ENCODE measurements at places on chromosomes 4 and X. TPM values are rescaled to one million over a fixed set of nuclear protein-coding genes. Genes with fewer than 3 reads are reported as not detected.

- no peak for DNase-seq
- no peaks in the 10 kb centered on the region for H3K4me1 ChIP-seq
- H3K27ac ChIP-seq = no peak overlapping the region
- no peak overlapping the region for H3K4me3 ChIP-seq
- H3K27me3 ChIP-seq = peaks cover 8% of the 10 kb centered on the region
- H3K36me3 ChIP-seq = no peaks in the 10 kb centered on the region
Observed at GRCh38 chrX:12885508-12885907, 18.6 kb downstream of the TLR7 start.

DNA sequence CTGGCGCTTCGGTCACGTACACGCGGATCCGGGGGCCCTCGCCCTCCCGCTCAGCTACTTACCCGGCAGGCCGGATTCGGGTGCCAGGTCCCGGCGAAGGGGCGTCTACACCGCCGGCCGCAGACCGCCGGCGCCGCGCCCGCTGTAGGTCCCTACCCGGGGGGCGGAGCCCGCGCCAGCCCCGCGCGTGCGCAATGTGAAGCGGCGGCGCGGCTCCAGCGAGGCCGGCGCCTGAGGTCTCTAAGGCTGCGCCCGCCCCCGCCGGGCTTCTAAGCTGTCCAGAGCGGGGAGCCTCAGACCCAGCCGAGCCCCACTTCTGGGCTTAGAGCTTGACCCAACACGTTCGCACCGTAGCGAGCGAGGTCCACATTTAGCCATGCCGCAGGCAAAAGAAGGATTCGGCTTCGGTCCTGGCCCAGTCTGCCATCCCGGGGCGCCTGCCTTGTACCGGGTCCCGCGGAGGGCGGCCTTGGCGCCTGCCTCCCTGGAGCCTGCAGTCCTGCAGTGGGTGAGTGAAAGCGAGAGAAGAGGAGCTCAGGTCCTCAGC, at the start of gene ZNF518B:
Gene ZNF518B (minus strand): TSS at position 172 of the 547 bp plus-strand sequence. CDS start 11,098 bp downstream, outside the sequence.
- peak; percentile 99 for DNase-seq
- no peaks in the 10 kb centered on the region for H3K4me1 ChIP-seq
- H3K27ac ChIP-seq = peak within 1 kb of the TSS; percentile 43
- peak within 1 kb of the TSS; percentile 80 for H3K4me3 ChIP-seq
- peaks cover 18% of the 10 kb centered on the region for H3K36me3 ChIP-seq
- H3K27me3 ChIP-seq = peaks cover 10% of the 10 kb centered on the region

- no peaks in the 10 kb centered on the region for H3K36me3 ChIP-seq
- H3K27ac ChIP-seq = peak overlapping the region; percentile 96
Observed at GRCh38 chr4:16597845-16598596, 300.4 kb downstream of the LDB2 start.

- no peak overlapping the region for H3K27ac ChIP-seq
- H3K36me3 ChIP-seq = no peaks in the 10 kb centered on the region
- no peaks in the 10 kb centered on the region for H3K4me1 ChIP-seq
- no peak for DNase-seq
- no peaks in the 10 kb centered on the region for H3K27me3 ChIP-seq
Observed at GRCh38 chr4:171639540-171639939, 173.7 kb upstream of the GALNTL6 start.

DNA sequence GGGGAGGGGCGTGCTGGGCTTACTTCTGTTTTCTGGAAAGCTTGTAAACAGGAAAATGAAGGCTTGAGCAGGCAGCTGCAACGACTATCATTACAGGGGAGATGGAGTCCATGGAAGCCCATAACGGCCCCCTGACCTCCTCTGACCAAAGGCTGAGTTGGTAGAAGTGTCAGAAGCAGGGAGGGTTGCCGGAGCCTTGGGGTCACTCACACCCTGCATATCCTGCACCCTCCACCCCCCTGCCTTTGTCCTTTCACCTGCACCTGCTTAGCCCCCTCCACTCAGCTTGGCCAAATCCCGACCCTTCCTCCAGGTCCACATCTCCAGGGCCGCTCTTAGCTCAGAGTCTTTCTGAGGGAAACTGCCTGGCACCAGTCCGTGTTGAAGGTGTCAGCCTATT, 12.5 kb upstream of the MSX1 start:
- H3K4me1 ChIP-seq = no peaks in the 10 kb centered on the region
- H3K27ac ChIP-seq = no peak overlapping the region
- no peaks in the 10 kb centered on the region for H3K36me3 ChIP-seq
- no peak overlapping the region for H3K4me3 ChIP-seq
- H3K27me3 ChIP-seq = no peaks in the 10 kb centered on the region

GRCh38 chrX:115449742-115450141, 111.2 kb upstream of the PLS3 start:
- H3K4me1 ChIP-seq = no peaks in the 10 kb centered on the region
- no peak overlapping the region for H3K4me3 ChIP-seq
- no peak overlapping the region for H3K27ac ChIP-seq
- H3K36me3 ChIP-seq = no peaks in the 10 kb centered on the region

DNA sequence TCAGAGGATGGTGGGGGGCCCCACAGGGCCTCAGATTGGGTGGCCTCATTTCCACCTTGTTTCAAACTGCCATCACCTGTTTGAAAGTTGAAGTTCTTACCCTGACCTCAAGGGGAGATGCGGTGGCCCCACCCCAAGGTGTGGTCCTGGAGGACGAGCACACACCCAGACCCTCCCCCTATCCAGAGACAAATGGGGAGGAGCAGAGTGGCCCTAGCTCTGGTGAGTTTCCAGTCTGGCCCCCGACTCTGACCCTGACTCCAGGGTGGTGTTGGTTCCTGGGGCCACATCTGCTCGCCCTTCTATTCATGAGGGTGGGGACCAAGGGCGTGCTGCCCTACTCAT, 36.3 kb upstream of the ADRA2C start:
- H3K27me3 ChIP-seq = peaks cover 35% of the 10 kb centered on the region
- peaks cover 3% of the 10 kb centered on the region for H3K4me1 ChIP-seq
- no peaks in the 10 kb centered on the region for H3K36me3 ChIP-seq
- no peak overlapping the region for H3K4me3 ChIP-seq
- no peak for DNase-seq
- no peak overlapping the region for H3K27ac ChIP-seq

- no peaks in the 10 kb centered on the region for H3K36me3 ChIP-seq
- peak; percentile 49 for DNase-seq
- H3K27me3 ChIP-seq = peaks cover 7% of the 10 kb centered on the region
- no peaks in the 10 kb centered on the region for H3K4me1 ChIP-seq
- no peak overlapping the region for H3K27ac ChIP-seq
Observed at GRCh38 chrX:71198066-71198465, 25.0 kb upstream of the GJB1 start.

- H3K4me1 ChIP-seq = no peaks in the 10 kb centered on the region
- H3K36me3 ChIP-seq = no peaks in the 10 kb centered on the region
- H3K27me3 ChIP-seq = no peaks in the 10 kb centered on the region
Observed at GRCh38 chrX:84363051-84363450, 139.2 kb downstream of the HDX start.

DNA sequence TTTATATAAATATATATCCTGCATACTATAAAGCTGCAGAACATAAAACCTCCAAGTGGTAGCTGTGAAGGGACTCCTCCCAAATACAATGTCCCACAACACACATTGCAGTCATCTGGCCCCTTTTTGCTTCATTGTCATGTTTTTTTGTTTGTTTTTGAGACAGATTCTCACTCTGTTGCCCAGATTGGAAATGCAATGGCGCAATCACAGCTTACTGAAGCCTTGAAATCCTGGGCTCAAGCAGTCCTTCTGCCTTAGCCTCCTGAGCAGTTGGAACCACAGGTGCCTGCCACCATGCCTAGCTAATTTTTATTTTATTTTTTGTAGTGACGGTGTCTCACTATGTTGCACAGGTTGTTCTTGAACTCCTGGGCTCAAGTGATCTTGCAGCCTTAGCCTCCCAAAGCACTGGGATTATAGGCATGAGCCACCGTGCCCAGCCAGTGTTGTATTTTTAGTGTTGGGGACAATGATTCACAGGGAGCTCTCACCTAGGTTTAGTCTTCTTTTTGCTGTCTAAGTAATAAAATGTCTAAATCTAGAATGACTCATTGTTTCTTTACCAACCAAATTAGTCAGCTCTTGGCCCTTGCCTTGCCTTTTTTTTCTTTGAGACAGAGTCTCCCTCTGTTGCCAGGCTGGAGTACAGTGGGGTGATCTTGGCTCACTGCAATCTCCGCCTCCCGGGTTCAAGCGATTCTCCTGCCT, 24.0 kb upstream of the XIAP start:
- H3K4me1 ChIP-seq = peaks cover 4% of the 10 kb centered on the region
- H3K4me3 ChIP-seq = no peak overlapping the region
- H3K27me3 ChIP-seq = no peaks in the 10 kb centered on the region

GRCh38 chr4:26937139-26937538, 76.5 kb downstream of the STIM2 start:
- H3K27ac ChIP-seq = no peak overlapping the region
- no peaks in the 10 kb centered on the region for H3K27me3 ChIP-seq
- H3K36me3 ChIP-seq = no peaks in the 10 kb centered on the region
- DNase-seq = no peak
- no peak overlapping the region for H3K4me3 ChIP-seq

DNA sequence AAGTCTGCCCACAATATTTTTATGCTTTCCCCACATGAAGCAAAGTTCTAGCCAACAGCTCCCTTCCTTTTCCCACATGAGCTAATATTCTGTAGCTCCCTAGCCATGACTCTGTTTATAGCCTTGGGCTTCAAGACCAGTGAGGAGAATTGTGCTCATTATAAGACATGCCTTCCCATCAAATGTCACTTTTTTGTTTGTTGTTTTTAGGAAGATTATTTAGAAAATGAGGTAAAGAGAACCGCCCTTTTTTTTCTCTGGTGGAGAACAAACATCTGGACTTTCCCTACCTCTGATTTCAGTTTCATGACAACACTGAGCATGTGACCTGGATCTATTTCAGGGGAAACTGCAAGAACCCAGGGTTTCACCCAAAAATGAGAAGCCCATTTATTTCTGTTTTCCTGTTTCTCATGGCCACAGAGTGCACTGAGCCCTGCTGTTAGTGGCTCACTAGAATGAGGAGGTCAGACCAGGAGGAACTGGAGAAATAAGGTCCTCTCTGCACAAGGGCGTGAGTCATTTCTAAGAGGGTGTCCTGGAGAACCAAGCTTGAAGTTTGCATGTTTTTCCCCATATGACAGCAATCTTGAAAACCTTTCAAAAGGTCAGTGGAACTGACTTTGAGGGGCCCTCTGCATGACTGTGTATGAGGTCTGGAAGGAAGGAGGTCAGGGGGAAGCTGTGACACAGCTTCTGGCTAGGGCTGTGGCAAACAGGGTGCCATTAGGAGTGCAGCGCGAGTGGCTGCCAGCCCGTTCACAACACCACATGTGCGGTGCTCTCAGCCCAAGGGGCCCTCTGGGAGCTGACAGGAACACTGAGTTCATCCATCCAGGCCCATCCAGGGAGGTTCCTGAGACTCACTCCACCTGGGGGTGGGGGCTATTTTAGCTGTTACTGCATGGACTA, 55.2 kb downstream of the CHST7 start:
- H3K27ac ChIP-seq = peak overlapping the region; percentile 21
- no peak for DNase-seq
- H3K36me3 ChIP-seq = peaks cover 7% of the 10 kb centered on the region
- H3K4me1 ChIP-seq = peaks cover 20% of the 10 kb centered on the region
- H3K4me3 ChIP-seq = no peak overlapping the region

HADH gene
- total RNA-seq = 9.0 TPM

SCML2 gene
- 0.88 TPM for total RNA-seq

UGT8 gene
- not detected for total RNA-seq

Data from osteoblast (primary cell).